Naive thymus-derived CD8-positive, alpha-beta T cell (primary cell): ENCODE measurements at places on chromosomes 1 and 21. TPM values are rescaled to one million over a fixed set of nuclear protein-coding genes. Genes with fewer than 3 reads are reported as not detected.

- DNase-seq: no peak
Measured at GRCh38 chr1:6418668-6419396, 887 bp downstream of the HES2 start.

DNA sequence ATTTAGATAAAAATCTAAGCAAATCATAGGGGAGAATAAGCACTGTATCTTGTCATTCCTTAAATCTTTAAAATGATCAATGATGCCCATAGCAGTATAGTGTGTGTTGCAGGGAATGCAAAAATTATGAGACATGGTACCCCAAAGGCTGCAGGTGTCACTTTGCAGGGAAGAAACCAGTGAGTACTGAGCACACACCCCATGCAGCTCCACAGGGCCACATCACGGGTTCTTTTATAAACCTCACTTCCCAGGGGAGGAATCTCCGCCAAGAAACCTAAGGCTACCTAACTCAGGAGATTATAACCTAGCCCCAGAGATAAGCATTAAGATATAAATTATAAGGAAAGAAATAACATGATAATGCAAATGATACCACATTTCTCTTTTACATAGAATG, 115.6 kb downstream of the APP start:
- DNase-seq: no peak

DNA sequence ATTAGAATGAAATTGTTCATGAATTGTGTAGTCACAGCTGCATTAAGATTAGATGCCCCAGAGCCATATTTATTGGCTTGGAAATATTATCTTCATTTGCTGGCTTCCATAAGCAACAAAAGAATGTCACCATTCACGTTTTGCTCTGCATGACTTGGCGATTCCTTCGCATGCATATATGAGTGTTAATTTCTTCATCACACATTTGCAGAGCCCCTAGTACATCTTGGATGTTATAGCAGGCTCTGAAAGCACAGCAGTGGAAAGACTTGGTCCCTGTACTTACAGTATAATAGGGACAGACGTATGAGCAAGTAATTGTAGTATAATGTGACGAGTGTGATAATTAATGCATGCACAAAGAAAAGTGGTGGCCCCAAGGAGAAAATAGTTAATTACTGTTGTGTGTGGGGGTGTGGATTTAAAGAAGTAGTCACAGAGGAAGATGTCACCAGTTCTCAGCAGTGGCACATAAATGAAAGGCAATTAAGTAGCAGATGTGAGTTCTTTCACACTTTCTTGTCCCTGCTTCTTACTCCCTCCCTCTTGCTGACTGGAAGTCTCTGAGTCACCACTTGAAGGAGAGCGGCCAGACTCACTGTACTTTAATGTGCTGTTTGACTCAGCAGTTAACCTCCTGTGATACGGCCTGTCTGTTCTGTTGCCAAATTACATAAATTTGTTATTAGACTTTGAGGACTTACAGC, 21.0 kb downstream of the S100A10 start:
- DNase-seq: no peak

DNA sequence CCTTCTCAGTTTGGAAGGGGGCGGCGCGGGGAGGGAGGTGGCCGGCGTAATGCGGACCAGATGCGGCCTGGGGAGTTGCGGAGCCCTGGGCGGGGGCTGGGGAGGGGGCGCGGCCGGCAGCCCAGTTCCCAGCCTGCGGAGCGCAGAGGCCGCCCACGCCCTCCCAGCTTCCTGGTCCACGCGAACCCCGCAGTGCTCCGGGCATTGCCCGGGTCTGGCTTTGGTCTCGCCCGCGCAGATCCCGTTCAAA, 695 bp downstream of the DMBX1 start:
- no peak for DNase-seq

ADORA1 gene
- not detected for total RNA-seq

GRCh38 chr1:63987014-63987627, 213.3 kb downstream of the ROR1 start:
- no peak for DNase-seq

GRCh38 chr1:18175051-18175450, 67.5 kb downstream of the IGSF21 start:
- no peak for DNase-seq

DNA sequence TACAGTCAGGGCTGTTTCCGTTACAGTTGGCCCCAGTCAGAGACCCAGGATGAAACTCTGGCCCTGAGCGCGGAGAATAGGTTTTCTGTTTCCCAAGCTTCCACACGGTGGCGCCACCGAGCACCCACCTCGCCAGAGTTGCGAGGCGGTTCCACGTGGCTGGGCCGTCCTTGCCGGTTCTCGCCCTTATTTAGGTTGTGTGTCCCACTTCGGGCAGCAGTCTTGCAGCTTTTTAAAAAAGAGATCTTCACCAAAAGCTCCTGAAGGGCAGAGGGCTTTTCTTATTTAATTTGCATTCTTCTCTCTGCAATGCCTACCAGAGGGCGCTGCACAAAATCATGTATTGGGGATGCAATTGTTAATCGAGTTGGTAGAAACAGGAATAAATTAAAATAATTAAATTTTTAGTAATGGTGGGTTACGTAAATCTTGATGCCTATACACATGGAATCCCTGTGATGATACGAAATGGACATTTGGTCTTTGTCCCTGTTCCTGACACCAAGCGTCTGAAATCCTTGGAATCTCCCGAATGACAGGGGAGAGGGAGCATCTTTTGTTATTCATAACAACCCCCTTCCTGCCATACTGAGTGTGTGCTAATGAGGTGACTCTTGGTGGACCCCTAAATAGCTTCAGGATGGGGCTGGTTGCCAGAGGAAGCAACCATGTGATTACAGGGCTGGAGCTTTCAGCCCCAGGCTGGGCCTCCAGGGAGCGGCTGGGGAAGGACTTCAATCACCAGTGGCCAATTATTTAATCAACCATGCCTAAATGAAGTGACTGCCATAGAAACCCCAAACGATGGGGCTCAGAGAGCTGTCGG, 5.6 kb upstream of the S100A7 start:
- peak; percentile 71 for DNase-seq

DNA sequence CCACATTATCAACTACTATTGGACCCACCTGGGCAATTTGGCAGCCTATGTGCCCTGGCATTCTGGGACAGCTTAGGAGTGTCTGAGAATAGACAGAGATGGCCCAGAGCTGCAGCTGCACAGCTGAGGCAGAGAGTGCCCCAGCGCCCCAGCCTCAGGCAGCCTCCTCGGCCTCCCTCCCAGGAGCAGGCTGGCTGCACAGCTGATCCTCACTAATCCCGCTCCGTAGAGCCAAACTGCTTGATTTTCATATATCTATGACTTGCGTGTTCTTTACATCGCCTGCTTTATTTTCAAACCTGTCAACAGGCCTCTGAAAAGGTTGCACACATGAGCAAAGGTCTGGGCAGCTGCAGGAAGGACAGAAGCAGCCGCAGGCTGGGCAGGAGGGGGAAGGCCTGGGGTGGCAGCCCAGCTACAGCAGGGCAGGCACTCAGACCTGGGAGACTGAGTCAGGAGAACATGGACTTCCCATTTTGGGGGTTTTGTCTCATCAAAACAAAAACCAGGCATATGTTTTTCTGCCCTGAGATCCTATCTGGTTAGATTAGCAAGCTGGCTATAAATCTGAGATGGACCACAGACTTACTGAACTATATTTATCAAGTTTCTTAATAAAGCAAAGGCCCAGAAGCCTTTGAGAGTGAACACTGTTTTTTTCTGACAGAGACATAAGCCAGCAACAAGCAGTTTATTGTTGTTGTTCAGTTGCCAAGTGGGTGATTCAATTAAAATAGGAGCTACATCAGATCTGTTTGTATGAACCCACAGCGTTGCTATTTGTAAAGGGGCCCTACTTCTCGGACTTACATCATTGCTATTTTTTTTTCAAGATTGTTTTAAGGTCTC, 301.8 kb upstream of the DUSP10 start:
- no peak for DNase-seq

SERINC2 gene
- not detected for total RNA-seq

FAM163A gene
- total RNA-seq: not detected

DNA sequence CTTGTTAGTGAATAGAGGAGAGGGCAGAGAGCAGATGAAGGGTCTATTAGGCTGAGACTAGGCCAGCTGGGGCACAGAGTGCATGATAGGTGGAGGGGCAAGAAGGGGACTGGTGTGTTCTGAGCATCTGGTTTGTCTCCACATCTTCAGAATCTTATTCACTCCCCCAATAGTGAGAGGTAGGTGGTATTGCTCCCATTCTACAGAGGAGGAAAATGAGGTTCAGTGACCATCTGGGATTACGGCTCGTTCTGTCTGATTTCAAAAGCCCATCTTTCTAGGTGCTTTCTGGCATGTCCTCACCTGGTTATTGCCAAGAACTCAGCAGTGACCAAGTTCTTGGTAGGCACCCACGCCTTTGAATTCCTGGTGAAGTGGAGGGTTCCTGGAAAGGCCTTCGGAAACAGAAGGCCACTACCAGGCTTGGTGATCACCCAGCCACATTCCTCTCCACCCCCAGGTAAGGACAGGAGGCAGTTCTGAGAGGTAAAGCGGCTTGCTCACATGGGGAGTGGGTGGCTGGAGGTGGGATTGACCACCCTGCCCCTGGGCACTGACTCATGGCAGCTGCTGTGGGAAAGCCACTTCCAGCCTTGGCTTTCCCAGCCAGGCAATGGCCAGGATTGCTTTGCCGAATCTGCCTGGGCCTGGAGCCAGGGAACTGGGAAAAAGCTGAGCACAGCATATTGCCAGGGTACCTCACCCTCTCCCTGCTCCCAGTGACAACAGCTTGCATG, 18.8 kb upstream of the CITED4 start:
- no peak for DNase-seq

GRCh38 chr21:45499970-45500577, 42.2 kb downstream of the SLC19A1 start:
- DNase-seq: no peak

DNA sequence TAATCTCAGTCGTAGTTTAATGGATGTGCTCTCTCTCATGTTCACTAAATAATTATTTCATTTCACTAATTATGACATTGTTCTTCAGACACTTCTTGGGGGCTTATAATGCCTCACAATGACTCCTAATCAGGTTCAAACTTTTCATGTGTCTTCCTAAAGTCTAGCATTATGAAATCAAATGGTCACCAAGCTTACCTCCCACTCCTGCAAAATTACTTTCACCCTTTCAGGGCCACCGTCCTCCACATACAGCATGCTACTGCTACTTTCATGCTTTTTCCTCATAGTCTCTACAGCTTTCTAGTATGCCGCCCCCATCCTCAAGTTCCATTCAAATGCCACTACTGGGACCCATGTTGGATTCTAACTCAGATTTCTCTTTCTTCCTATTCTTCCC, 59.8 kb upstream of the C1orf53 start:
- no peak for DNase-seq

TMEM52 gene
- total RNA-seq: not detected
